ENCODE measurements at places on chromosomes 7 and 10. TPM values are rescaled to one million over a fixed set of nuclear protein-coding genes. Genes with fewer than 3 reads are reported as not detected.

GRCh38 chr10:15485027-15485426 is 113.9 kb upstream of the FAM171A1 start:
- DNase-seq = no peak

DNA sequence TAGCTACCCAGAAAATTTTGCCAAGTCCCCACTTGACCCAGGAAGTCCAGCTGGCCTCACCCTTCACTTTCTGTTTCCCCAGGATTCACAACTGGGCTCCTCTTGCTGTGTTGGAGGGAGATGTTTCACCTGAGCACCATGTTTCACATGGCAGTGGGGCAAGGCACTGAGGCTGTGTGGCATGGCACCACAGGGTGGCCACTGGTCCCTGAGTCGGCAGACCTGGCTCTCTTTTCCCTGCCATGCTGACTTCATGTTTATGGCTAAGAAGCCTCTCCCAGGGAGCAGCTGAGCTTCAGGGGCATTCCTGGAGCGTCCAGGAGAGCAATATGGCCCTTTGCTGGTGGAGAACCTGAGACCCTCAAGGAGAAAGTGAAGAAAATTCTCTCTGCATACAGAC is 266.9 kb downstream of the RPS24 start:
- no peak for DNase-seq

SEC23IP gene
- 80.2 TPM for total RNA-seq

DNA sequence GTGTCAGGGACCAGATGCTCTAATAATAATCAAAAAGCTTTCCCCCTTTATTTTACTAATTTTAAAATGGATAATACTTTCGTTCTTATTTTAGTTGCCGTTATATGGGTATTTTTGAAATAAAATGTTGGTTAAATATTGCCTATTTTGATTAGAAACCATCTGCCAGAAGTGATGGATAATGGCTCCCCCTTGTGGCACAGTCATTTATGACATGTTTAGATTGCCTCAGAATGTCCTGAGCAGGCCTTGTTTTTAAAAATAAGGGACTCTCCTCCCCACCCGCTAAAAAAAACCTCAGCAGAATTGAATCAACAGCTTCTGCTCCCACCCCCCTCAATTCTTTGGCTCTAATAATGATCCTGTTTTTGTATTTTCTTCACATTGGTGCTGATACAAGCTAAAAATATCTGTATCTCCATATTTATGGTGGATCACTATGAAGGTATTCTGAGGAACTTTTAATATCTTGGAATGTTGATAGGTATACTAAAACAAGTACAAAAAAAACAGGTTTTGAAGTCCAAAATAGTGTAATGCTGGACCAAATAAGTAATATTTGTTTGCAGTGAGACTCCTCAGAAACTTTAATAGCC is 38.8 kb downstream of the TMEM60 start:
- DNase-seq = peak; percentile 76

DNA sequence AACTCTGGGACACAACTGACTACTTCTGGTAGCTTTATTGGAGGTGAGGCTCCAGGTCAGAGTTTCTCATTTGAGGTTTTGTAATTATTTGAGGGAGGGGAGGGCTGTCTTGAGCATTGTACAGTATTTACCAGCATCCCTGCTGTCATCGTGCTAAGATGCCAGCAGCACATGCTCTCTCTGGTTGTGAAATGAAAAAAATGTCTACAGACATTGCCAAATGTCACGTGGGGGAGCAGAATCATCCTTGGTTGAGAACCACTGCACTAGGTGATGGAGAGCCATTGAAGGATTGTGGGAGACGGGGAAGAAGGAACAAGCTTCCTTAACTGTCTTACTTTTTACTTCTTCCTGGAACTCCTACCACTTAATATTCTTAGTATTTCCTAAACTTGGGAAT is 5.0 kb downstream of the SEPTIN7 start:
- DNase-seq = no peak

Measured in neural crest cell (in vitro differentiated cells).